ENCODE measurements at places on chromosomes 6 and 20. TPM values are rescaled to one million over a fixed set of nuclear protein-coding genes. Genes with fewer than 3 reads are reported as not detected.

The MYMX gene
- total RNA-seq: not detected

The POU5F1 gene
- total RNA-seq: not detected

The GJA1 gene
- total RNA-seq: 0.11 TPM

The GUCA1A gene
- total RNA-seq: 0.22 TPM

The PNPLA1 gene
- total RNA-seq: not detected

The CYP21A2 gene
- total RNA-seq: 0.16 TPM

The PCMTD2 gene
- 37.9 TPM for total RNA-seq

The WASF1 gene
- 3.1 TPM for total RNA-seq

The PSORS1C2 gene
- total RNA-seq: not detected

The MLN gene
- not detected for total RNA-seq

The RAET1E gene
- total RNA-seq: 0.99 TPM

The UBE2J1 gene
- total RNA-seq: 18.1 TPM

The PRRT1 gene
- total RNA-seq: 0.29 TPM

The SLC17A1 gene
- not detected for total RNA-seq

The OPRL1 gene
- 0.48 TPM for total RNA-seq

The RPS21 gene
- 2,749 TPM for total RNA-seq

The ZGPAT gene
- total RNA-seq: 24.7 TPM

The NOTCH4 gene
- total RNA-seq: 0.73 TPM

The CRYBG1 gene
- 36.4 TPM for total RNA-seq

The SAPCD1 gene
- 12.1 TPM for total RNA-seq

The OR2H1 gene
- not detected for total RNA-seq

The ISM1 gene
- total RNA-seq: 0.34 TPM

The HLA-G gene
- total RNA-seq: not detected

The SLC22A2 gene
- total RNA-seq: not detected

The MAPK13 gene
- 58.7 TPM for total RNA-seq

The NKX2-4 gene
- not detected for total RNA-seq

The ETV7 gene
- total RNA-seq: 2.6 TPM

The AK9 gene
- 4.0 TPM for total RNA-seq

The IMPG1 gene
- total RNA-seq: not detected

The ANGPT4 gene
- total RNA-seq: not detected

The MACROD2 gene
- total RNA-seq: not detected

The CST3 gene
- total RNA-seq: not detected

The SUMO4 gene
- 16.4 TPM for total RNA-seq

The HLA-DQB2 gene
- total RNA-seq: 1.5 TPM

The ULBP1 gene
- 0.48 TPM for total RNA-seq

The SNAI1 gene
- 0.34 TPM for total RNA-seq

The PBOV1 gene
- not detected for total RNA-seq

The TPX2 gene
- 142 TPM for total RNA-seq

The STMND1 gene
- 0.37 TPM for total RNA-seq

The OLIG3 gene
- total RNA-seq: 3.5 TPM

The MTO1 gene
- total RNA-seq: 57.7 TPM

The NINL gene
- 4.6 TPM for total RNA-seq

The HDGFL1 gene
- not detected for total RNA-seq
